ENCODE measurements at places on chromosomes 3 and 15.
A peak's percentile ranks its signal among the peaks of the same experiment; 100 is the strongest.

DNA sequence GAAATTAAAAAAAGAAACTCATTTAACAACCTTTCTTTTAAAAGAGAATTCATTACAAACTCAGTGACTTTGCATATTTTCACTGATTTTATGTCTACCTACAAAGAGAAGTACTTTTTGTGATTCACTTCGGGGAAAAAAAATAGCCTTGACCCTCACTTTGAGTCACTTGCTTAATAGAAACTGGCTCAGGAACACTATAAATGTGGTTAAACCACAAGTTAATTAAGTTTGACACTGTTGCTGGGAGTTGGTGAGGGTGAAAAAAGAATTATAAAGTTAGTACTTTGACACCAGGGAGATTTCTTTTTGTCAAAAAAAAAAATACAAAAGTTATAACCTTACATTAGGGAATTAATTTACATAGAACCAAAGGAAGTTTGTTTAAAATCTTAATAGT, 810.9 kb downstream of the NR2F2 start:
- DNase-seq, result no peak

DNA sequence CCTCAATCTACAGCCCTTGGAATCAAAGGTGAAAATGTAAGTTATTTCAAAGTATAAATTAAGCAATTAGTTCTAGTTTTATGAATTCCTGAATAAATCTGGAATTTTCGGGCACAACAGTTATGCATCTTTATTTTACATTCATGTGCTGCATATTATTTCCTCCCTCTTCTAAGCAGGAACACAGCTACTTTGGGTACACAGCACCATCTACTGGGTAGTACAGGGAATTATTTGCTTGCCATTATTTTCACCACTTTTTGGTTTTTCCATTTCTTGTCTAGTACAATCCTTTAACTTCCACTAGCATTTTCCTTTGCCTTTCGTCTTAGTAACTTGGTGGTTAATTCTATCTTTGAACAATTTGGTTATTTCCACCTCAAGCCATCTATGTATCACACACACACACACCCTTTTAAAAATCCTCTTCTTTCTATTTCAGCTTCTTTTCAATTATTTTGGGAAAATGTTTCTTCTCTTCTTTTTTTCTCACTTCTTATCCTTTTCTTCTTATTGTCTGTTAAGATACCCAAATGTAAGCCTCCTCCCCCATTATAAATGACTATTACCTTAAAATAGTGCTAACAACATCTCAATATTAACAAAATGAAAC, 451.0 kb downstream of the MFSD1 start:
- peak; percentile 13 for DNase-seq

GRCh38 chr3:22542311-22542710, 660.8 kb upstream of the UBE2E2 start:
- DNase-seq, result no peak

DNA sequence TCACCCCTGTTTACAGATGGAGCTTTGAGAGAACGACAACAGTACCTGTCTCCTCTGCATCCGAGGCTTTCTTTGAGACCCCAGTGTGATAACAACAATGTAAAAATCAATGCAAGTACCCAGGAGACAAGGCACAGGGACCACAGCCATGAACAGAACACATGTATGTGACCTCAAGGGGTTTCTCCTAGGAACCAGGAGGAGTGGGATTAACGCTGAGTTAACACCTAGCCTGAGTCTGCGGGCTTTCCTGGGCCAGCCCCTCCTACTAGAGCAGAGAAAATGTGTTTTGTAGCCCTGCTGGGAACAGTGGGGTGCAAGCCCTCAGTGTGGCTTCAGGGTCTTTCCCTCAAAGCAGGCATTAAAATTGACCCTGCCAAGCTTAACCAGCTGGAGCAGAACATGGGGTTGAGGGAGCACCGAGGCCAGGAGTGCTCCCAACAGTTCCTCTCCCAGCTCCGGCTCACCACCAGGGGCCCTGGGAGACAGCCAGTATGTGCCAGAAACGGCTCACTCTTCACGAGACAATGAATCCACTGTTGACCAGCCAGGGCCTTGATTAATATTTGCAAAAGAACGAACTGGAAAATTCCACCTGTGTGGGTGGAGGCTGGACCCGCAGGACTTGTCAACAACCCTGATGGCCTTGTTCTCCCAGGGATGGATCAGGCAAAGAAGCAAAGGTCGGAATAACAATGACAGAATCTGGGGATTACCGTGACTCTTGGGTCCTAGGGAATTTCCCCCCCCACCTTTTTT, 3.6 kb downstream of the CHDH start:
- no peak for DNase-seq

GRCh38 chr3:46356909-46357308, 3.0 kb downstream of the CCR2 start:
- no peak for DNase-seq

- DNase-seq, result no peak
Measured at GRCh38 chr15:99983886-99984286, 250.6 kb upstream of the LYSMD4 start.

- DNase-seq, result no peak
Measured at GRCh38 chr3:40120806-40121205, 188.7 kb upstream of the EIF1B start.
